ENCODE measurements at places on chromosomes 2 and 18. TPM values are rescaled to one million over a fixed set of nuclear protein-coding genes. Genes with fewer than 3 reads are reported as not detected.
A peak's percentile ranks its signal among the peaks of the same experiment; 100 is the strongest.

The RNF125 gene
- 1.1 TPM for total RNA-seq

The GEN1 gene
- total RNA-seq = 8.6 TPM

The NCKAP1 gene
- 216 TPM for total RNA-seq

- peak overlapping the region; percentile 95 for H3K27ac ChIP-seq
- no peaks in the 10 kb centered on the region for H3K36me3 ChIP-seq
- DNase-seq = no peak
- no peaks in the 10 kb centered on the region for H3K27me3 ChIP-seq
Measured at GRCh38 chr18:58222432-58223125, 178.6 kb downstream of the NEDD4L start.

- no peak overlapping the region for H3K27ac ChIP-seq
- no peaks in the 10 kb centered on the region for H3K36me3 ChIP-seq
- no peak overlapping the region for H3K4me3 ChIP-seq
- H3K4me1 ChIP-seq = no peaks in the 10 kb centered on the region
- H3K27me3 ChIP-seq = no peaks in the 10 kb centered on the region
Measured at GRCh38 chr18:52045946-52046675, 293.9 kb upstream of the DCC start.

- no peak overlapping the region for H3K27ac ChIP-seq
- no peak for DNase-seq
- no peaks in the 10 kb centered on the region for H3K27me3 ChIP-seq
- H3K36me3 ChIP-seq = no peaks in the 10 kb centered on the region
- no peak overlapping the region for H3K4me3 ChIP-seq
- peaks cover 10% of the 10 kb centered on the region for H3K4me1 ChIP-seq
Measured at GRCh38 chr2:30684516-30684915, 122.7 kb downstream of the CAPN13 start.

- H3K4me1 ChIP-seq = peaks cover 7% of the 10 kb centered on the region
- no peak overlapping the region for H3K27ac ChIP-seq
- no peak for DNase-seq
- H3K4me3 ChIP-seq = no peak overlapping the region
- no peaks in the 10 kb centered on the region for H3K27me3 ChIP-seq
Measured at GRCh38 chr2:584863-585823, 92.1 kb downstream of the TMEM18 start.

DNA sequence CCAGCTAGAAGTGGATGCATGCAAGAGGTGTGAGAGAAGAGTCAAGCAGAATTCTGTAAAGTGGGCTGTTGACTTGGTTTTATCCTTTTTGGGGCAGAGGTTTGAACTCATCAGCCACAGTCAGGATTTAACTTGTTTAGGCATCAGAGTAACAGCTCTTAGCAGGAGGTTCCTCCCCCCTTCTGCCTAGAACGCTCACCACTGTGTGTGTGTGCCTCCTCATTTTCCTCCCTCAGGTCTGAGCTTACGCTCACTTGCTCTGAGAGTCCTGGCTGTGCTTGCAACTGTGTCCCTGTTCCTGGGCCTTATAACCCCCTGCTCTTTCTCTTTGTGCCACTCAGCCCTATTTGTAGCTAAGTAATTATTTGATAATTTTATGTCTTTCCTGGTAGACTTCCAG is 167.9 kb downstream of the TMEM182 start:
- no peaks in the 10 kb centered on the region for H3K27me3 ChIP-seq
- DNase-seq = no peak
- no peak overlapping the region for H3K27ac ChIP-seq
- no peaks in the 10 kb centered on the region for H3K36me3 ChIP-seq
- no peaks in the 10 kb centered on the region for H3K4me1 ChIP-seq
- H3K4me3 ChIP-seq = no peak overlapping the region

GRCh38 chr18:40470723-40471122 is 1484.3 kb upstream of the PIK3C3 start:
- no peak overlapping the region for H3K4me3 ChIP-seq
- no peak for DNase-seq
- H3K27ac ChIP-seq = no peak overlapping the region
- no peaks in the 10 kb centered on the region for H3K36me3 ChIP-seq
